SK-N-MC (cell line): ENCODE measurements at places on chromosomes 16 and 17.

DNA sequence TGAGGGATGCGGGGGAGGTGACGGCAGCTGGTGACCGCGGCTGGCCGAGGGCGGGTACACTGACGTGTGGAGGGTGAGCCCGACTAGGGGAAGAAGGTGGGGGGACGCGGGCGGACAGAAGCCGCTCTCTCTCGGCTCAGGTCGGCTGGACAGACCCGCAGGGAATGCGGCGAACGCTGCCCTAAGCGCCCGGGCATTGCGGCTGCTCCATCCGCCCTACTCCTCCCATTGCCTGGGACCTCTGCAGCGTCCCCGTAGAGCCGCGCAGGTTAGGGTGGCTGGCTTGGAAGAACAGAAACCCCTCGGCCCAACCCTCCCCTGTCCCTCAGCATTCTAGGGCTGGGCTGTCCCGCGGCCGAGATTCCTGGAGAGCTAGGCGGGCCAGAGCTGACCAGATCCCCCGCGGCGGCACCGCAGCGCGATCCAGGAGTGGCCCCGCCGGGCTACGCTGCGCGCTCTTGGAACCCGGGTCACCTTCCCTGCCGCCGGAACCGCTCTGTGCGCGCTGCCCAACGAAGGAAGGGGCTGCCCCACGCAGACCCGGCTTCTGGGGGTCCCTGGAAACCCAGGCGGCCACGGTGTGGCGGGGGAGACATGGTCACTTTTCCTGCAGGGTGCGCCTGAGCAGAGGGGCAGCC, 3.0 kb downstream of the DLX4 start:
- DNase-seq, result no peak

DNA sequence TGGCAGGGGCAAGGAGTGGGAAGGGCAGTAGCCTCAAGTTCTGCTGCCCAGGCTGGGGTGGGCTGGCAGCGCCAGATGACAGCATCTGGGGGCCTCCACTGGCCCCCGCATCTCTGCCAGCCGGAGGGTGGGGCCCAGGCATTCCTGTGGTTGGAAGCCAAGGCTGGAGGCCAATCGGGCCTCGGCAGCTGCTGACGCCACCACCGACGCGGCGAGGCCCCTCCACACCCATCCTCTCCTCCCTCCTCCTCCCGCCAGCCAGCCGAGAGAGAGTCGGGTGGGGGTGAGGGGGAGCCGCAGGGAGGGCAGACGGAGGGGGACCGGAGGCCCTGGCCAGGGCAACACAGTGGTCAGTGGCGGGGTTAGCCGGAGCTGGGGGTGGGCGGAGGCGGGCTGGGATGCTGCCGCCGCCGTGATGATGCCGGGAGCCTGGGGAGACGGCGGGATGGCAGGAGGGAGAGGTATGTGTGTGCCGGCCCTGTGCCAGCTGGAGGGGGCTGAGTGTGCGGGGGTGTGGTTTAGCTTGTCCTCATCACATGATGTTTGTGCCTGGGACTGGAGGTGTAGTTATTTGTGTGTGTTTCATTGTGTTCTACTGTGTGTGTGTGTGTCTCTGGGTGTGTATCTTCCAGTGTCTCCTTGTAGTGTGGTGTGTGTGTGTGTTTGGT, 36.6 kb downstream of the ARHGAP23 start:
- DNase-seq, result no peak

GRCh38 chr17:68011199-68011665, 15.0 kb upstream of the C17orf58 start:
- no peak for DNase-seq

- DNase-seq, result no peak
Measured at GRCh38 chr16:71406724-71407123, 35.1 kb downstream of the TLE7 start.

- no peak for DNase-seq
Measured at GRCh38 chr16:81632392-81633146, 146.5 kb upstream of the PLCG2 start.
